ENCODE measurements at places on chromosomes 3 and 15. TPM values are rescaled to one million over a fixed set of nuclear protein-coding genes. Genes with fewer than 3 reads are reported as not detected.

GRCh38 chr15:48795901-48796300, 15.0 kb downstream of the CEP152 start:
- no peak for DNase-seq

- peak; percentile 86 for DNase-seq
Observed at GRCh38 chr15:84911879-84912660, 27.6 kb downstream of the SLC28A1 start.

- DNase-seq: no peak
Observed at GRCh38 chr3:182855076-182855475, 61.8 kb downstream of the ATP11B start.

Gene FBLN2
- total RNA-seq: 76.4 TPM

DNA sequence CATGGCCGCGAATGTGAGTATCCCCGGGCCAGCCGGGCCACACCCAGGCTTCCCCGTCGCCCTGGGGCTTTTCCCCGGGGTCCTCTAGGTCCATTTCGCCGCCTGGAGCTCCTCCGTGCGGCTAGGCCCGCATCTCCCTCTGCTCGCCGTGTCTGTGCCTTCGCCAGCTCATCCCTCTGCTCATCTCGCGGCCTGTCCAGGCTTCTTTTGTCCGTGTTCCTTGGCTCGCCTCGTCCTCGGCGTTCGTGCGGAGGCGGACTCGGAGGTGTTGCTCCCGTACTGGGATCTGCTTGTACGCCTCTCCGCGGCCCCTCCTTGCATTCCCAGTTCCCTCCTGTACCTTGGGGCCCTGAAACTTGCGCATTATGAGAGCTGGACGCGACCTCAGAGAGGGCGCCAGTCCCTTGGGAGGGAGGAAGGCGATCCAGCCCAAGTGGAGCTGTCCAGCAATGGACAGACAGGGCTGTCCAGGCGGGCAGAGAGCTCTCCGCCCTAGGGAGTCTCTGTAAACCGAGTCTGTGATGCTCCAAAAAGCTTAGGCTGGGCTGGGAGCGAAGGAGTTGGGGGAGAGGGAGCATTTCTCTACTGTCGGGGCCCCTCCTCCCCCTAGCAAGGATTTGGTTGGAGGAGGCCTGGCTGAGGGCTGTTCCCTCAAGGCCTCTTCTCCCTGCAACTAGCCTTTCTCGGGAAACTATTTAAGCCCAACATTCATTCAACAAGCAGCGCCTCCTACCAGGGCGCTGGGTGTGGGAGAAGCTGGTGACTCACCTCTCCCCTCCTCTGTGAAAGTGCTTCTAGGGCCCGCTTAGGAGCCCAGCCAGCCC, 553 bp downstream of the TMEM43 start:
- DNase-seq: peak; percentile 88

Gene UBA5
- 31.0 TPM for total RNA-seq

Gene RASGRP1
- 15.0 TPM for total RNA-seq

DNA sequence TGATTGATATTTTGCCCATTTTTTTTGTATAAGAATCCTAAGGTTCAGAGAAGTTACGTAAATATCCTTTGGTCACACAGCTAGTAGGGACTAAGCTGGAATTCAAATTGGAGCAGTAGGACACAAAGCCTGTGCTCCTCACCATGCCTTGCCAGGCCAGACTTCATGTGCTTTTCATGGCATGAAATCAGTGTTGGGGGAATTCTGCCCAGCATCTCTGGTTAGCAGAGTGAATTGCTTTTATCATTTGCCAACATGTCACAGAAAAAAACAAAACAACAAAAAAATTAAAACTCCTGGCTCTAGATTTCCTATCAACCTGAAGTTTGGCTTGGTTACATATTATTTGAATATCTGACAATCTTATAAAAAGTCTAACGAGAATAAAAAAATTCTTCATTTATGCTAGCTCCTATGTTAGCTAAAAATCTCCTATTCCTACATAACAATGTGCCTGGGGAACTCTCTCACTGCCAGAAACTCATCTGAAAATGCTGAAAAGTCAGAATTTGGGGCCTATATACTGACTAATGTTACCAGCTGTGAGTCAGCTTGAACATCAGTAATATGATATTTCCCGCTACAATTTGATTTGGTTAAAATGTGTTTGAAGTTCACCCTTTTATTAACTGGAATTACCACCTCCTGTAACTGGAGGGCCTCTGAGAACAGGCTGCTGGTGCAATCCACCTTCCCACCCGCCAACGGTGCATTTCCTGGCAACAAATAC, 141.7 kb downstream of the TIGIT start:
- no peak for DNase-seq

DNA sequence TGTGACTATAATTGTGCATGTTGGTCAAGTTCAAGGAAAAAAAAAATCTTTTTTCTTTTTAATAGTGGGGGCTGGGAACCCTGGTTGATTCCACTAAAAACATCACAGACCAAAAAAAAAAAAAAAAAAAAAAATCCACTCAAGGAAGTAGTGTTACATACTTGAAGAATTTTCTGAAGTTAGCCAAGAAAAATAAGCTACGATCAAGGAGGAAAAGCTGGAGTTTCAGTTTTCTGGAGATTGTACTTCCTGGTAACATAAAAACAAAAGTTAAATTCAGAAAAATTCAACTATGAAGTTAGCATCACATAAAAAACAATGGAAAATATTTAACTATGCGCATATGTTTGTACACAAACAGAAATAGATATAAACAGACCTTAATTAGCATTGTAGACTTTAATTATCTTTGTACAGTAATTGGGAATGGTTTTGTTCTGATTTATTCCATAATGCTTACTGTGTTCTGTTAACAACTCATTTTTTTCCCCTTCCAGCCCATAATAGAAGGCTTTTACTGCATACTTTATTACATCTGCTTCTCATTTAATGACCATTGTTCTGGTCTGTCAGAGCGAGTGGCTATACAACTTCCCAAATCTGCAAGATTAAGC, 194.3 kb downstream of the RORA start:
- DNase-seq: no peak

GRCh38 chr15:90955624-90956273, 1.1 kb downstream of the RCCD1 start:
- no peak for DNase-seq

DNA sequence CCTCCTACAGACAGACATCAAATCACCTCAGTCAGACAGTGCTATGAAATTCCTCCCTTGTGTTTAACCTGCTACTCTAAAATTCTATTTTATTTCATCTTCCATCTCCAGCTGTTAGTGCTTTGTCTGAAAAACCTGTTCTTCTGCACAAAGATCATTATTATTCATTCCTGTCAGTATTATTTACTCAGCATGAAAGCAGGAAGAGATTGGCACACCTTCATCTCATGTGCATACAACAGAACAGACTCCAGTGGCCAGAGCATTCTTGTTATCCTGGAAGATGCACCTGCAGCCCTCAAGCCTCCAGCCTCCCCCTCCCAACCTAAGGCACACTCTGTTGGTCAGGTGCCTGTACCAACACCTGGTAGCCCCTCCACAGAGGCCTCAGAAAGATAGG, 1.8 kb upstream of the ROPN1B start:
- DNase-seq: no peak

DNA sequence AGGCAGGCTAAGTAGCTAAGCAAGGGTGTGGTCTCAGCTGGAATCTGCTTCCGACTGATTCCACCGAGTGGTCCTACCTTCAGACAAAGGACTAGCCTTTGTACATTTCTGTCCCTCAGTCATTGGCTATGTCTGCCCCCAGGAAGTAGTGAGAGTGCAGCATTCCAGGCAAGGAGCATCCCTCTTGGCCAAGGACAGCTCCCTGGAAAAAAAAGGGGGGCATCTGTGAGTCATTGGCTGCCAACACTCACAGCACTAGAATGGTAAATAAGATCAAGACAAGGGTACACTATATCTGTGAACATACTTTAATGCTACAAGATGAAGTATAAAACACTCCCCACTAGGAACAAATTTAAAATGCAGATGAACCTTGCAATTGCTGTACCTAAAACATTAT, 66.8 kb downstream of the STAC start:
- no peak for DNase-seq

DNA sequence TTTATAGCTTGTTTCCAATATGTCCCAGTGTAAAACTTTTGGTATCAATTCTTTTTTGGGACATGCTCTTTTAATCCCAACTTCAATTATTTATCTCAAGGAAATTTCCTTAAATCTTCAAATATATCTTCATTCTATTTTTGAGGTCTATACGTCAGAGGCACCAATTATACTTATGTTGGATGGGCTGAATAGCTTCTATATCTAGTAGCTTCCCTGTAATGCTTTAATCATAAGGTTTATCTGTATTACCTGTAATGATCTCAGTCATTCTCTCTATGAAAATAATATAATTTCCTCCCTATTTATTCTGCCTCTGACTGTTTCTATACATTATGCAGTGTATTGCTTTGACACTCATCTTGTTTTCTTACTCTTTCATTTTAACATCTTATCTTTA, 29.9 kb upstream of the MCCC1 start:
- no peak for DNase-seq

Gene EBLN2
- total RNA-seq: 1.3 TPM

Gene AMT
- 1.8 TPM for total RNA-seq

DNA sequence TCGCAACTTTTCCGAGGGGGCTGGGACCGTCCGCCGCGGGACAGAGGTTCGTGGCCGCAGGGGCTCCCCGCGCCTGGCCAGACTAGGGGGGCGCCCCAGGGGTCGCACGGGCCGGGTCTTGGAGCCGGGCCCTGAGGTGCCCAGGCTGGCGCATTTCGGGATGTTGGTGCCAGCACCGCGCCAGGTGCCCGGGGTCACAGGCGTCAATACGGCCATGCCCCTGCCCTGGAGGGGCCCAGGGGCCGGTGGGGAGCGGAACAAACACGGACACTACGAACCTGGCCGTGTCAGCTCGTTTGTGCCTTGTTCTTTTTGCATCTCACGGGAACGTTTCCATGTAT, 366 bp downstream of the TM6SF1 start:
- DNase-seq: no peak

DNA sequence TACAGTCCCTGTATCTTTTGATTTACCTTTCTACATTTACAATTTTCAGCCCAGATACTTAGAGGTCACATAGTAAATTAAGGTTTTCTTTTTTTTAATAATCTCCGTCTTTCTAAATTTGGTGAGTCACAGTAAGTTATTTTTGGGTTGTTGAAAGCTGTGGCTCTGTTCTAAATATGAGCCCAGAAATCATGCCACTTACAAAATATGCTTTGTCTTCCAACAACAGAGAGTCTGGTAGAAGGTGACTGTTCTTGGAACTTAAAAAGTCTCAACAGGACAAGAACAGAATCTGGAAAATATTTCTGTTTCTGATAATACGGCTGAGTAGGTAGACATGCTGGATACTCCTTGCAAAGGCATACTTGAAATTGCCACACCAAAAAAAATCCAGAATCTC, 16.0 kb downstream of the GOLGA8S start:
- no peak for DNase-seq

Gene P2RY13
- total RNA-seq: 1.2 TPM

GRCh38 chr3:15796771-15797641, 773 bp downstream of the ANKRD28 start:
- DNase-seq: no peak

DNA sequence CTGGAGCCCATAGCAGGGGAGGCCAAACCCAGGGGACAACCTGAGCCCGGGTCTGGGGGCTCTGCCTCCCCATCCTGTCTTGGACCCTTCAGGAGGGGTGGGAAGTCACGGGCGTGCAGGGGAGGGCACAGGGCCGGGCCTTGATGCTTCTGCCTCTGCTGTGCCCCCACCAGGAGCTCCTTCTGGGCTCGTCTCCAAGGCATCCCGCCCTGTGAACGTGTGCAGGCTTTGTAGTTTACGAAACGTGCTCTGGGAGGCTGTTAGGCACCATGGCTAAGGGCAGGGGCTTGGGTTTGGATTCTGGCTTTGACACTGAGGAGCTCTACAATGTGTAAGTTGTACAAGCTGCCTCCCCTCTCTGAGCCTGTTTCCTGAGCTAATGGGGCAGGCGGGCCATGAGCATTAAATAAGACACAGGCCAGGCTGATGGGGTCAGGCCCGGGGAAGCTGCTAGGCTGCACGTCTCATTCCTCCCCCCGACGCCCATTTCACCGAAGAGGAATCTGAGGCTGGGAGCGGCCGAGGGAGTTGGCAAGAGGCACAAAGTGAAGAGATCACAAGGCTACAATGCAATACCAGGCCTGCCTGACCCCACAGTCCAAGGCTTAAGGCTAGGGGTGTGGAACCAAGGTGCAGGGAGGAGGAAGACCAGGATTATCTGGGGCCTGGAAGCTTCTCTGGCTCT, 19.6 kb downstream of the PLXND1 start:
- peak; percentile 69 for DNase-seq

GRCh38 chr3:108053067-108053466, 37.8 kb downstream of the CD47 start:
- DNase-seq: no peak

Data from lower leg skin (tissue), 4 donors.